ENCODE measurements at places on chromosomes 5 and 9.

- no peak for DNase-seq
Observed at GRCh38 chr9:4080921-4081895, 218.7 kb downstream of the GLIS3 start.

DNA sequence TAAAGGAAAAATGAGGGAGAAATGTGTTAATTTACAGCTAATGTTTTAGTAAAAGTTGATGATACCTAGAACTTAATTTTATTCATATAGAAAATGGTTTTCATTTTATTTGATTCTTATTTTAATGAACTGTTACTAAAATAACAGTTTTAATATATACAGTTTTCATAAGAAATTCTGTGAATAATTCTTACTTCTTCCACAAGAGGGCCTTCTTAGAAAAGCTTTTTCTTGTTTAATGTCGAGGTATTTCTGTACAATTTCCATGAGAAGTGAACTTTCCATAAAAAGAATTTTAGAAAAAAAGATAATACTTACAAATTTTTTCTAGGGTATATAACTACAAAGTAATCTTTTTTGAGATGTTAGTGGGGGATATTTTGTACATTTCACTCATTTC is 73.9 kb downstream of the KLF9 start:
- DNase-seq, result no peak

GRCh38 chr9:127589955-127590370 is 22.1 kb upstream of the STXBP1 start:
- DNase-seq, result peak; percentile 32

- no peak for DNase-seq
Observed at GRCh38 chr5:20572614-20573013, 584.6 kb upstream of the CDH18 start.

DNA sequence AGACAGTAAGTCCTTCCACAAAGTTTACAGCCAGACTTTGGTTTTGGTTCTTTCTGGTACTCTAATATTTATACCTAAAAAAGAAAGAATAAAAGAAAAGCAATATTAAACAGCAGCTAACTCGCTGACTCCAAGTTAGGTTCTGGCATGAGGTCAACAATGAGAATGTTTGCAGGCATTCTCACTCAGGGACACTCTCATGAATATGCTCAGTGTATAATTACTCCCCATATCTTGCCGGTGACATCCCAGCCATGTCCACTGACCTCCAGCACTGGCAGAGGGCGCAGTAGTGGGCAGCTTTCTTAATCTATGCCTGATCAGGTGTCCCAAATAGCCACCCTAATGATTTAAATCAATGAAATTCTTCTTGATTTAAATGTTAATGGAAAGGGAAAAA is 151.5 kb downstream of the BNC2 start:
- no peak for DNase-seq

GRCh38 chr5:10699281-10699874 is 61.7 kb downstream of the DAP start:
- DNase-seq, result no peak

All from activated CD4-positive, alpha-beta T cell treated with anti-CD3 and anti-CD28 coated beads for 4 hours (primary cell).